ENCODE measurements at places on chromosomes 3 and 15. TPM values are rescaled to one million over a fixed set of nuclear protein-coding genes. Genes with fewer than 3 reads are reported as not detected.
A peak's percentile ranks its signal among the peaks of the same experiment; 100 is the strongest.

DNA sequence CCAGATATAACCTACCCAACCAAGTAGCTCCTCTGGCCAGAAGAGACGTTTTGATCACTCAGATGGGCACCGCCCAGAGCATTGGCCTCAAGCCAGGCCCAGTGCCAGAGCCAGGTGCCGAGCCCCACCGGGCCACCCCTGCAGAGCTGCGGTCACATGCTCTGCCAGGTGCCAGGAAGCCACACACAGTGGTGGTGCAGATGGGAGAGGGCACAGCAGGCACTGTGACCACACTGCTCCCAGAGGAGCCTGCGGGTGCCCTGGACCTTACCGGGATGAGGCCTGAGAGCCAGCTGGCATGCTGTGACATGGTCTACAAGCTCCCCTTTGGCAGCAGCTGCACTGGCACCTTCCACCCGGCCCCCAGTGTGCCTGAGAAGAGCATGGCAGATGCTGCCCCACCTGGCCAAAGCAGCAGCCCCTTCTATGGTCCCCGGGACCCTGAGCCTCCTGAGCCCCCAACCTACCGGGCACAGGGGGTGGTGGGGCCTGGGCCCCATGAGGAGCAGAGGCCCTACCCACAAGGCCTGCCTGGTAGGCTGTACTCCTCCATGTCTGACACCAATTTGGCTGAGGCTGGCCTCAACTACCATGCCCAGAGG, 19.1 kb upstream of the APEH start:
- H3K27me3 ChIP-seq, result peaks cover 2% of the 10 kb centered on the region
- H3K4me3 ChIP-seq, result no peak overlapping the region
- no peaks in the 10 kb centered on the region for H3K36me3 ChIP-seq
- H3K27ac ChIP-seq, result no peak overlapping the region
- no peaks in the 10 kb centered on the region for H3K4me1 ChIP-seq

- H3K27me3 ChIP-seq, result peaks cover 7% of the 10 kb centered on the region
- H3K27ac ChIP-seq, result no peak overlapping the region
- no peak overlapping the region for H3K4me3 ChIP-seq
- no peaks in the 10 kb centered on the region for H3K36me3 ChIP-seq
- DNase-seq, result no peak
Observed at GRCh38 chr15:91050128-91050455, 27.7 kb upstream of the VPS33B start.

GRCh38 chr15:101458908-101459578, 30.5 kb downstream of the PCSK6 start:
- H3K4me3 ChIP-seq, result no peak overlapping the region
- no peaks in the 10 kb centered on the region for H3K4me1 ChIP-seq
- no peaks in the 10 kb centered on the region for H3K36me3 ChIP-seq
- H3K27me3 ChIP-seq, result no peaks in the 10 kb centered on the region
- no peak overlapping the region for H3K27ac ChIP-seq
- no peak for DNase-seq

- H3K4me1 ChIP-seq, result peaks cover 13% of the 10 kb centered on the region
- peak overlapping the region; percentile 92 for H3K27ac ChIP-seq
- no peaks in the 10 kb centered on the region for H3K27me3 ChIP-seq
- no peaks in the 10 kb centered on the region for H3K36me3 ChIP-seq
Observed at GRCh38 chr3:47381317-47382157, 716 bp downstream of the PTPN23 start.

GOLGA8J gene
- 0.67 TPM for total RNA-seq

GRCh38 chr3:72185549-72186399, 400.8 kb upstream of the PROK2 start:
- no peaks in the 10 kb centered on the region for H3K36me3 ChIP-seq
- H3K27me3 ChIP-seq, result peaks cover 9% of the 10 kb centered on the region
- peak; percentile 88 for DNase-seq
- peak overlapping the region; percentile 71 for H3K27ac ChIP-seq
- peaks cover 18% of the 10 kb centered on the region for H3K4me1 ChIP-seq

TUSC7 gene
- total RNA-seq, result not detected

HTD2 gene
- total RNA-seq, result 7.7 TPM

INKA1 gene
- total RNA-seq, result 2.7 TPM

DNA sequence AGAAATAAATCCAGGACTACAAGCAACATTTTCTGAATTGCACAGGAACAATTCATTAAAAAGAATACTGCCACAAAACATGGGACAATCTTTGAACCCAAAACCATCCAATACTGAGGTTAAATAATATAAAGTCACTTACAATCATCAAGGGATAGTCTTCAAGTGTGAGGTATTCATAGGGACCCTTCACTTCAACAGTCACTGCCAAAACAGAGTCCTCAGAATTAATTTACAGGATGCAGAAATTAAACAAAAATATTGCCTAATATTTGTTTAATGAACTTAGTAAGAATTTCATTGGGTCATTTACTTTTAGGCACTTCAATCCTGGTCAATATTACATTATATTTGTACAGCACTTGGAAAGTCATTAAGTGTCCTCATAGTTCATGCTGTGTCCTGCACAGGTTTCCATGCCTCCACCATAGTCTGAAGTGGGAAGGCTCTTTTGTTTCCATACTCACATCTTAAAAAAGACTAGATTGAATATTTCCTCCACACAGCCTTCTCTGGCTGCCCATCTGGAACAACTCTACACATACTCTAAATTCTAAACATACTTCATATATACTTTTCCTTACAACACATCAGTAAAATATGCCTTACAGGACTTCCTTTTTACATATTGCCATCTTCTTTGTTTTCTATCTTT, 31.6 kb upstream of the VPS39 start:
- H3K36me3 ChIP-seq, result peaks cover 34% of the 10 kb centered on the region
- no peaks in the 10 kb centered on the region for H3K27me3 ChIP-seq
- peak; percentile 3 for DNase-seq
- H3K27ac ChIP-seq, result no peak overlapping the region
- no peaks in the 10 kb centered on the region for H3K4me1 ChIP-seq
